ENCODE measurements at places on chromosomes 7 and 10.

DNA sequence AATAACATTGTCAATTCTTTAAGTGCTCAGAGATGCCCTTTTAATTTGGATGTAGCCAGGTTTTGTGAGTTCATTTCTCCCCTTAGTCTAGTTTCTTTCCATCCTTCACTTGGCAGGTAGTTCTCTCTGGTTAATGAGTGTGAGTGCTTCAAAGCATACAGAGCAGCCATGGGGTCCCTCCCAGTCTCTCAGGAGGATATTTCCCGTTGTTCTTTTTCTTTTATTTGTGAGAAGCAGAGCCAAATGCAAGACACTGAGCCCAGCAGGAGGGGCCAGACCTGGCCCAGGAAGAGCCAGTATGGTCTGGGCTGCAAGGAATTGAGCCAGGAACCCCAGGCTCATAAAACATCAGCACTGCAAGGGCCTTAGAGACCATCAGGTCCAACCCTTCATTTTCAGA, 52.4 kb downstream of the PLCE1 start:
- no peak for DNase-seq

GRCh38 chr7:133401225-133401624, 148.3 kb downstream of the EXOC4 start:
- DNase-seq, result no peak

DNA sequence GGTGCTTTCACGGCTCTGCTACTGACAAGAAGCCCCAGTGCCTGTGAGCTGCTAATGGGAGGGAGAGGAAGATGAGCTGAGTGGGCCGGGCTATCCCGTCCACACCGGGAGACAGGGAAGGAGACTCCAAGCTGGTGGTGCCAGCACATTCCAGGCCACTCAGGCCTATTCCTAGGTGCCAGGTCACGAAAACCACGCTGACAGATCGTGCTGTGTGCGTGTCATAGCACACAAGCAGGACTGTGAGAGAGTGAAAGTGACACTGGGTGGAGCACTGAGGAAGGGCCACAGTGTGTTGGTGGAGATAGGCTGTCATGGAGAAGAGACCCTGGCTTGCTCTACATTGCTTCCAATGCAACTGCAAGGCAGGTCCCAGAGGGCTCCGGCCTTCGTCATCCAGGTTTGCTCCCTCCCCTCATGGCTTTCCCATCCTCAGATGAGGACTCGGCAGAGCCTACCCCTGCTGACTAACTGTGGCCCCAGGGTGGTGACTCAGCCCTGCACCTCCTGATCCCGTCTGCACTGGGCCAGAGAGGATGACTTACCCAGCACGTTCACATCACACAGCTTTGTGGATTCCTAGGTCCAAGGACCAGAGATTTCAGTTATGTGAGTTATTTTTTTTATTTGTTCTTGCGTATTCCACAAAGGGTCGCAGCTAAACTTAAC, 167.3 kb downstream of the EGFR start:
- peak; percentile 77 for DNase-seq

DNA sequence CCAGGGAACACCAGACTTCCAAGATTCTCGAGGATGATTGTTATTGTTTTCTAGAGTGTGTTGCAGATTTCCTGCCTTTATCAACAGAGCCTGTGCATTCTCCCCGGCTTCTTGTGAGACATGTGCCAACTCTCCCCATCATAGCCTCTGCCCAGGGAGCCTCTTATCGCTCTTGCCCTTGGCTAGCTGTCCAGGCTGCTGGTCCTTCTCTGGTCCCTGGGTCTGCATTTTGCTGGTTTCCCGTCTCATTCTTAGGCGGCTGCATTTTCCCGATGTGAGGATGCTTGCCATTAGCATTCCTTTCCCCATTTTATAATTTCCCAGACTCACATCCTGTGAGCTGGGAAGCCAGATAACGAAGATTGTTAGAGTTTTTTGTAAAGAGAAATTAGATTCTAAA, 15.2 kb downstream of the SLC13A4 start:
- DNase-seq, result no peak

DNA sequence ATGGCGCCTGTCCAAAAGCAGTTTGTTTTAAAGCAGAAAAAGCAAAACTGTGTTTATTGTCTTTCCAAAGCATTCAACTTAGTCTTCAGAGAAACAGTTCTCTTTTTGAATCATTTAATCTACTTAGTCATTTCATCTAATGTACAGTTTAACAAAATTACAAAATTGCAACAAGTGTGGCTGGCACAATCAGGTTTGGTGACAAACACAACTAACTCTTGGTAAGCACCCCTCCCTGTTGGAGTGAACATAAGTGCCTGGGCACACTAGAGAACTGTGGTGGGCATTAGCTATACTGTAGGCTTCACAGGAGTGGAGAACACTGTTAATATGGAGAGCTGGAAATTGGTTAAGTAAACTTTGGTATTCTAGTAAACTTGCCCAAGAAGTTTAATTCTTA, 6.9 kb downstream of the CREM start:
- no peak for DNase-seq

DNA sequence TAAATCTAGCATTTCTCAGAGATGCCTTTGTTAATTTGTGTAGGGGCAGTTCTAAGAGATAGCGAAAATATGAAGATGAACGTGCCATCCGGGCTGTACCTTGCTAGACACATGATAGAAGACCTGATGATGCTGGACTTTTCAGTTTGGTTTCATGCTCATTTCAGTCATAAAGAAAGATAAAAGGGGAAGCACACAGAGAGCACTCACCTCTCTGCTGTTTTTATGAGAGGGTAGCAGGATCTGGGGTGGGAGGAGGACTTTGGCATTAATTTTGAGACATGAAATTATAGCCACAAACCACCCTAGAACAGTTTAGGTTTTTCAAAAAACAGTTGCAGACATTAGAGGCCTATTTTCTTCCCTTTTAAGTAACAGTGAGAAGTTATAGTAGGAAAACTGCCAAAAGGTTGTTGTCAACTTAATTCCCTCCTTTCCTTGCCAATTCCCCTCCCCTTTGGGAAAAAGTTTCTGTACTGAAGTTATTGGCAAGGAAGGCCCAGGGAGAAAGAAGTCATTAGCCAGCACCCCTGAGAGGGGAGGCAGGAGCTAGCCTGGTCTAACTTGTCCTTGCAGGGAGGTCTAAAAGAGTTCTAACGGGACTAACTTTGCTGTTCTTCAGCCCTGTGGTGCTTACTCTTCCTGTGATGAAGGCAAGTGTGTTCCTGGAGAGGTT, 2.6 kb downstream of the ST7 start:
- no peak for DNase-seq

- DNase-seq, result no peak
These were observed 121.1 kb downstream of the C10orf90 start for GRCh38 chr10:126549344-126549743.

DNA sequence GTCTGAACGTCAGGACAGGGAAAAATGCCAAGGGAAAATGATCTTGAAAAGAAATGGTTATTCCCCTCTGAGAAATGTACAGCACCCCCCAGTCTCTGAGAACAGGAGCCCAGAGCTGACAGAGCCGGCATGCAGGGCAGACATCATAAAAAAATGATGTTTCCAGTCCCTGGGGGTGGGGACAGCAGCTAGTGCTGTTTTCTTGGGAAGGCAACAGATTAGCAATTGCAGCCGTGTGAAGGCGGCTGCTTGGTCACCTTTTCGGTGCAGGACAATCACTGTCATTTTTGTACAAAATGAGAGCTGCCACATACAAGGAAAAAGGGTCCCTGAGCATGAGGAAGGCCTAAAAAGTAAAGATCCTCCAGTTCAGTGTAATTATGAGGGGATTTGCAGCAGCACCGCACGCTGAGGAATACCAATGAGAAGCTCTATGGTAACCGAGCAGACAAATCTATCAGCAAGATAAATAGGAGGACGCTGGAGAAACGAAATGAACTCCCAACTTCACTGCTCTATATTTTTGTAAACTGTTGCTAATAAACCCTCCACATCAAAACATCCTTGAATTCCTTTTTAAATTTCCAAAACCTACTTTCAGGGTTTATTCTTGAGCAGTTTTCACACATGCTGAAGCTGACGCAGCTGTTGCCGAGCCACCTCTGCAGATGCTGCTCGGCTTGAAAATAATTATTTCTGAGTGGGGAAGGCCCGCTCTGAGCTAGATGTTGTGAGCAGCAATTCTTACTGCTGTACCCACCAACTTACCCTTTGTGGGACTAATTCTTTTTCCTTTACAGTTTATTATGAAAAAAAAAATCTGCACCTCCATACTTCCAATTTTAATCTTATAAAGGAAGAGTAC, 98.2 kb upstream of the NEBL start:
- DNase-seq, result no peak

DNA sequence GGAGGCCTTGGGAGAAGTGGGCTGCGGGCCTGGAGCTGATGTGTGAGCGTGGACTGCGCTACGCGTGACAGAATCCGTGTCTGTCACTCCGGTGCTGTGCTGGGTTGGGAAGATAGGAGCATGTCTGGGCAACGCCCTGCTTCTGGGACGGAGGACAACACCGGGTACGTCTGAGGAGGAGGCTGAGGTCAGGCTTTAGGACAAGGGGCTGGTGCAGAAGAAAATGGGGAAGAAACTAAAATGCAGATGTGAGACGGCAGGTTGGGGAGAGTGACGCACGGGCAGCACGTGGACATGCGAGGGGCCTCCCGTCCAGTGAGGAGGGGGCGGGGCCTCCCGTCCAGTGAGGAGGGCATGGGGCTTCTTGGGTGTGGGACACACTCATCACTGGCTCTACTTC, 207.4 kb downstream of the DNAJB6 start:
- no peak for DNase-seq

DNA sequence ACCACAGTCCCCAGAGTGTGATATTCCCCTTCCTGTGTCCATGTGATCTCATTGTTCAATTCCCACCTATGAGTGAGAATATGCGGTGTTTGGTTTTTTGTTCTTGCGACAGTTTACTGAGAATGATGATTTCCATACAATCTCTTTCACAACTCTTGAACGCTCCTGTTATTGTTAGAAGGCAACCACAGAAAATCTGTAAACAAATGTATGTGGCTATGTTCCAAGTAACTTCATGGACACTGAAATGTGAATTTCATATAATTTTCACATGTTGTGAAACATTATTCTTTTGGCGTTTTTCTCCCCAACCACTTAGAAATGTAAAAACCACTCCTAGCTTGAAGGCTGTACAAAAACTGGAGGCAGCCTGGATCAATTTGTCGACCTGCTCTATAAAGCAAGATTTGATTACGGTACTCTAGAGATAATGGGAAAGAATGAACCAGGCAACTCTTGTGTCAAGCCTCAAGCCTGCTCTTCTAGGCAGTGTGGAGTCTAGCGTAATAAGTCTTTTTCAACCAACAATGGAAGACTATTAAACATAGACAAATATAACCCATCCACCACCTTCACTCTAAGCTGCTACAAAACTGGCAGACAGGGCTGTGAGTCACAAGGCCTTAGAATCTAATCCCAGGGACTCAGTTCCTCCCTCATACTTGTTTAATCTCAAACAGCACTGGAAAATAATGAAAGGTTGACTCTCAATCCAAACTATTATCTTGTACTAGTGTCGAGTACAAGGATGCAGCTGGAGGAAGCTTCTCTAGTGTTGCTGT, 22.7 kb downstream of the ARL3 start:
- DNase-seq, result no peak

DNA sequence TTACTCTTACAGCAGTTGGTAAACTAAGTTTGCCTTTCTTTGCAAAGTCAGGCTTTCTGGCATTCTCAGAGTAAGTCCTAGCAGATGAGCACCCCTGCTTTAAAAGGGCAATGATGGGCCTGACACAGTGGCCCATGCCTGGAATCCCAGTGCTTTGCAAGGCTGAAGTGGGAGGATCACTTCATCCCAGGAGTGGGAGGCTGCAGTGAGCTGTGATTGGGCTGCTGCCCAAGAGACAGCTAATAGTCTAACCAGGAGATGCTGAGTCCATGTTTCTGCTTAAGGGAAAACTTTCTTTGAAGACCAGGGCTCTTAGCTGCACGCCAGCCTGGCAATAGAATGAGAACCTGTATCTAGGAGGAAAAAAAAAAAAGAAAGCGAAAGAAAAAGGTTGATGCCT, 100.2 kb upstream of the MPP7 start:
- no peak for DNase-seq

GRCh38 chr7:47493976-47494911, 87.7 kb downstream of the TNS3 start:
- DNase-seq, result no peak

GRCh38 chr10:62583876-62584615, 209.9 kb downstream of the ZNF365 start:
- DNase-seq, result peak; percentile 67

- DNase-seq, result no peak
These were observed 20.3 kb upstream of the TOMM7 start for GRCh38 chr7:22842973-22843372.

GRCh38 chr7:41217306-41217705, 485.6 kb downstream of the INHBA start:
- DNase-seq, result no peak

GRCh38 chr10:114957122-114957521, 19.1 kb downstream of the TRUB1 start:
- DNase-seq, result no peak

Measured in kidney glomerular epithelial cell (primary cell).